Omental fat pad (tissue), 4 donors: ENCODE measurements at places on chromosomes 1 and 21.
A peak's percentile ranks its signal among the peaks of the same experiment; 100 is the strongest.

GRCh38 chr1:208115924-208116640 is 128.1 kb downstream of the PLXNA2 start:
- DNase-seq: no peak

GRCh38 chr1:197374428-197374827 is 106.4 kb downstream of the CRB1 start:
- DNase-seq: no peak

GRCh38 chr1:107777664-107778047 is 187.3 kb downstream of the VAV3 start:
- DNase-seq: no peak

- DNase-seq: no peak
Measured at GRCh38 chr1:57403201-57403600, 20.7 kb downstream of the DAB1 start.

GRCh38 chr1:37755951-37756560 is 8.9 kb downstream of the EPHA10 start:
- DNase-seq: no peak

DNA sequence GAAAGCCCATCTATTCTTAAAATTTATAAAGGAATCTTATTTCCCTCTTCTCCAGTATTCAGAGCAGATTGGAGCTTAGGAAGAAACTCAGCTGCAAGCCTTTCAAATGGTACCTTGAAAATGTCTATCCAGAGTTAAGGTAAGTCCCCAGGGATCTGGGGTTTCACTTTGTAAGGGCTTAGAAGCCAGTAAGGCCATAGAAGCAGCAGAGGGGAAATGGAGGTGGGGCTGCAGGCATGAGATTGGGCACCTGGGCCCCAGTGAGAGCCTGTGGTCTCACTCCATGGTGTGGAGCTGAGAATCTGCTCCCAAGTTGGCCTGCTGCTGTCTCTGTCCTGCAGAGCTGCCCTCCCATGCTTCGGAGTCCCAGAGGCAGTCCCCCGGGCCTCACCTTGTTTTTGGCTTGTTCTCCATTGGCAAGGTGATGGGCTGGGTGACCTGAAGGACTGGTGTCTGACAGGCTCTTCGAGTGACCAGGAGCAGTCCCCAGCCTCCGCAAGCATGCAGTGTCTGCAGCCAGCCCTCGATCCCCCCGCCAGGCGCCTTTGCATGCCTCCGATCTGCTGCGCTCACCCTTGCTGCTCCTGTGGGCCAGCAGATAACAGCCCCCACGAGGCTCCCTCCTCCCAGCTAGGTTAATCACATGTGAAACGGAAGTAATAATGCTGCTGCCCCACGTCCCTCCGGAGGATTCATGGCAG is 163.1 kb downstream of the PGBD5 start:
- no peak for DNase-seq

- DNase-seq: no peak
Measured at GRCh38 chr1:247375747-247376146, 40.2 kb upstream of the NLRP3 start.

- no peak for DNase-seq
Measured at GRCh38 chr21:21183092-21183491, 184.9 kb downstream of the NCAM2 start.

- DNase-seq: no peak
Measured at GRCh38 chr1:81812712-81813111, 12.0 kb downstream of the ADGRL2 start.

GRCh38 chr1:191707288-191707687 is 451.0 kb upstream of the RGS18 start:
- DNase-seq: no peak

DNA sequence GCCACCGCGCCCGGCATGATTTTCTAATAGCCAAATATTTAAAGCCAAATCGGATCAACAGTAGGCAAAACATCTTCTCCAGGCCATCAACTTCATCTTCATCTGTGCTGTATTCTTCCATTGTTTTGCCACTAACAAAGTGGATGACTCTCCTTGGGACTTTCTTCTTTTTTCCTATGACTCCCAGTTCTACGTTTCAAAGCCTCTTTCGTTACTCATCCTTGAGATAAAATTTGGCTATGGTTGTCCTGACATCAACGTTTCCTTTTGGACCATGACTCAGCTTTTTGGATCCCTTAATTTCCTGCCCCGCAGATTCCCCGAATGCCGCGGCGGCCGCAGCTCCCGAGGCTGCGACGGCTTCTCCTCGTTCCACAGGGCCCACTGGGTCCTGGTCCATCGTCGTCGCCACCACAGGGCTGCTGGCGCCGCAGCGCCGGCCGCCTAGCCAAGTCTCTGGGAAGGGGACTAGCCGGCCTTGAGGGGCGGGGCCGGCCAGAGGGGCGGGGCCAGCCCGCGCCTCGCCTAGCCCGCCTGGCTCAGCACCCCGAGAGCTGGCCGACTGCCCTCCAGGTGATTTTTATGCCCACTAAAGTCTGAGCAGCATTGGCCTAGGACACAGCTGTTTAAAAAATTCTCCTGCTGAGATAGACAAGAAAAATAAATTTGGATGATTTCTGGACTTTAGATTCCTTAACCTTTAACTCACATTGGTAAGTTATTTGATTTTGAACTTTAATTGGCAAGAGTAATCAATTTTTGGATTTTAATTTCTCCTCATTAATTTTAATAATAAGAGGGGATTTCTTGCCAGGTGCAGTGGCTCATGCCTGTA is 93.9 kb downstream of the ADCY10 start:
- DNase-seq: no peak

DNA sequence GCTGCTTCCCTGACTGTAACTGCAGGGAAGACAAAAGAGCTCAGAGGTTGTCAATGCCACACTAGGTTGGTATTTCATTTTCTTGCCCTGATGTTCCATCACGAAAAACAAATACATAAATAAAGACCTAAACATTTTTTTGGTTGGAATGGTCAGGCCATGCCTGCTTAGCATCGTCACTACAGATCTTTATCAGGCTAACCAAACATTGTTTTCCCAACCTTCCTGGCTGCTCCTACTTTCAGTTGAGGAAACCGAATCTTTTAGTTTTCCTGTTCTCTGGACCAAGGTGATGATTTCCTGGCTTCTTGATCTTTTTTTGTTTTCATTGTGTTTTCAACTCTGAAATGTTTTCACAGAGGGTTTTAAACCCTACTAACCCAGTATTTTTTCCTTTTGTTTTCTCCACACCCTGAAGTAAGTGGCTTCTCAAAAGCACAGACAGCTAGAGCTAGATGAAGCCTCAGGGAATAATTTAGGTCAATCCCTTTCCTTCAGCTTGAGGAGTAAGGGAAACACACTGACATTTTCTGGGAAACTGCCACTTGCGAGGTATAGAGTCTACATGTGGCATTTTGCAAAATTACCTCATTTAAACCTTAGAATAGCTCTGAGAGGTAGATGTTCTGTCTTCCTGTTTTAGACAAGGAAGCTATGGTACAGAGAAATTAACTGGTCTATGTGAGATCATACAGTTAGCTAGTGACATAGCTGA is 67.2 kb upstream of the CNN3 start:
- DNase-seq: no peak

- no peak for DNase-seq
Measured at GRCh38 chr1:174344162-174344561, 103.6 kb upstream of the GPR52 start.

DNA sequence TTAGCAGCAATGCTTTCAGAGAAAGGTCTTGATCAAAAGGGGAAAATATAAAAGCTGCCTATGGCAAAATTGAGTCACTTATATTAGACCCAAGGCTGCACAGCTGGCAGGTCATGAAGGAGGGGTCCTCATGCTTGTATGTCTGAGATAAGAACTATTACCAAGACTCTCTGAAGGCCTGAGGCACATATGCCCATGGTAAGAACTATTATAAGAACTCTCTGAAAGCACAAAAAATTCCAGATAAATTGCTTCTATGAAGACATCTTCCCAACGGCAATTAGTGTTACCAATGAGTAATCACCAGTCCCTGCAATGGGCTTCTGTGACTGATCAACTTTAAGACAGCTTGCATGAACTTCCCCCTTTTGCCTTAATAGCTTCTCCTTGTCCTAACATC is 42.8 kb upstream of the LRIF1 start:
- no peak for DNase-seq

GRCh38 chr1:158093376-158093775 is 87.3 kb upstream of the CD1D start:
- no peak for DNase-seq

DNA sequence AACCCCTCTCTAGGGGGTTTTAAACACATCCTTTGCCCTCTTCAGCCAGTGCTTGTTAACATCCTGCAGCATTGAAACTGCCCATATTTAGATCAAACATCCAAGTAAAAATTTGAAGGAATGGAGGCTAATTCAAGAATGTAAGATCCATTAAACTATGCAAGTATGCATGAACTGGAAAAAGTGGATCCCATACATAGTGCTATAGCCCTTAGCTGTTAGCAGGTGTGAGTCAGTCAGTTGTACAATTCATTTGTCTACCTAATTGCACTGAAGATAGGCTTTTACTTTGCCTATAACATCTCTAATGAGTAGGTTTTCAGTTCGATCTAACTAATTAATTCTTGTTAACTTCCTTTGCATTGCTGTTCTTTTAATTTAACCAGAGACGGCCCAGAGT is 270.9 kb downstream of the LMO4 start:
- no peak for DNase-seq

DNA sequence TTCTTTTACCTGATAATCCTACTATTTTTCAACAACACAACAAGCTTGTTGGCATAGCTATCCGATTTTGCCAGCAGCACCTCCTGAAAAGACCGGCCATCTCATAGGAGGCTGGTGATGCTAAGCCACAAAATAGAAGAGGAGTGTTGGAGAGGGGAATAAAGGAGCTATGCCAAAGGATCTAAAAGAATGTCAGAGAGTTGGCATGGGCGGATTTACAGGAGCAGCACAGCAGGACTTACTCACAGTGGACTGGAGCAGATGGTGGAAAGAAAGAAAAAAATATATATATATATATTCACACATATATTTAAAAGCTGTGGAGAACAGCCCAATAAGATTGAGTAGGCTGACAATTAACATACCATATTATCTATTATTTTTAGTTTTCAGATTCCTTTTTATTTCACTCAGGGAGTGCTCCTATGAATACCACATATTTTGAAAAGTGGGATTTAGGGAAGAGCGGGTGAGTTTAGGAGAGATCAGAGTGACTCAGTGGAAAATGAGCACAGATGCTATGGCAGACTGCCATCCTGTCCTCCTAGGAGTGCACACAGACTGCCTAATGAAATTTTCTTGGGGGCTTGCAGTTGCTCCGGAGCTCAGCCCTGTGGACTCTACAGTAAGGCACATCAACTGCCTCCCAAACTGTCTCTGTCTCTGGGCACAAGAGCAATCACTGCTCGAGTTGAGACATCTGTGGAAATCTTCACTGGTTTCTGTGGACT is 394.4 kb upstream of the CHRM3 start:
- DNase-seq: no peak

DNA sequence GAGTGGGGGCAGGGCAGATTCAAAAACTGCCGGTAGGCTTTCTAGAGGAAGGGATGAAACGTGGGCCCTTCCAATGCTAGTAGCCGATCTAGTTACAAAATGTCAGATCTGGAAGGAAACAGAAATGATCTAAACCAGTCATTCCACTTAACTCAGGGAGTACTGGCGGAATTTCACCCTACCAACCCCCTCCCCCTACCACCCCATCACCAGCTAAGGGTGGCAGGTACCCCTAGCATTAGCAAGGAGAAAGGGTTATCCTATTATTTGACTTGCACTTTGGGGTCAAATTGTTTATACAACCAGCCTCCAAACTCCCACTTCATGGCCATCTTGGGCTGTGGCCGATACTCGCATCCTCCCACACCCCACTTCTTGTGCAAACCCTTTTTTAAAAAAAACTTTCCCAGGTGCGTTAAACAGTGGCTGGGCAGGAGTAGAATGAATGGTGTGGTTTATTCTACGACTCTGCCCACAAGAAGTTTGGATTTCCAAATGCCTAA is 644 bp upstream of the MRPL24 start:
- DNase-seq: no peak

DNA sequence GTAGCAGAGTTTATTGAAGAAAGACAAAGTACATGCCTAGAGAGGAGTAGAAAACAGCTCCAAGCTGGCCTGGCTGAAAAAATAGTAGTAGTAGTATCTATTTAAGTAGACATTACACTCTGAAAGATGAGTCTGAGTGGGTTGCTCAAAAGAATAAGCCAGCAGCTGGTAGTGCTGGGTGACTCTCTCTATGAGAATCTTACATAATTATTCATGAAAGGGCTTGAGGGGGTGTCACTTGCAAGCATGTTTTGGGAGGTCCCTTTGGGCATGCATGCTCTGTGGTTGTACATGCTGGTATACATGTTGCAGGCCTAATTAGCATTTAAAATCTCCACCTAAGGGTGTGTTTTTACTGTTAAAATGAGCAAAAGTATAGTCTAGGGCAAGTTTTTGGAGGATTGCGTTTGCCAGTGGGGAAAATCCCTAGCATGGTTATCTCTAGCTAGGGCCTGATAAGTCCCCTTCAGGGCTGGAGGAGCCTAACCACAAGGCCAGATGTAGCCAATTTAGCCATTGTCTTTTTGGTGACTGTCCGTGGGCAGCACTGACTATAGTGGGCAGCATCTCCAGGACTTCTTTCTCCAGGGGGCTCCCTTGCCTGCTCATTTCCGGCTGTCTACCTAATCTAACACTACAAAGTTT is 11.0 kb upstream of the FCGR2A start:
- DNase-seq: no peak

DNA sequence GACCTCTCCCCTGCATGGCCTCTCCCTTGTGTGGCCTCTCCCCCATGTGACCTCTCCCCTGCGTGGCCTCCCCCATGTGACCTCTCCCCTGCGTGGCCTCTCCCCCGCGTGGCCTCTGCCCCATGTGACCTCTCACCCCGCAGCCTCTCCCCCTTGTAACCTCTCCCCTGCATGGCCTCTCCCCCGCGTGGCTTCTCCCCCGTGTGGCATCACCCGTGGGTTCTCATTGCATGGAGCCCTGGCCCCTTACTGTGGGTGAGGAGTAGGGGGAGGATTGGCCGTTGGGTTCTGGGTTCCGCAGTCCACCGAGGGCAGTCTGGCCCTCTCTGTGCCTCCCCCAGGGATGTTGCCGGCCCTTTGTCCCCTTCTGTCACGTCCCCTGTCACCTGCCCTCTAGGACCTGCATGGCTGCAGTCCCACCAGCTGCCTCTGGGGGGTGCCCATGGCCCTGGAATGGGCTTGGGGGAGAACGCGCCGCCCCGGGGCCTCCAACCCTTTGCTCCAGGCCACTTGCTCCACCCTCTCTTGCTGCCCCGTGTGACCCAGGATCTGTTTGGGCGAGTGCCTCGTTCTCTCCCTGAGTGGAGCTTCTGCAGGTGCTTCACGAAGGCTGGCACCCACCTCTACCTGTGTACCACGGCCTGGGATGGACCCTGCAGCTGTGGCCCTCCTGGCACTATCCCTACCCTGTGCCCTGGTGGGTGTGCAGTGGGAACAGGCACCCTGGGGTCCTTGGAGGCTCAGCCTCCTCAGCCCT is 21.3 kb downstream of the RRP1 start:
- DNase-seq: peak; percentile 92
